ENCODE measurements at places on chromosomes 5 and 9.

- DNase-seq = no peak
These were observed 478.5 kb upstream of the SMARCA2 start for GRCh38 chr9:1536522-1537170.

GRCh38 chr9:137740312-137740711 is 121.5 kb downstream of the EHMT1 start:
- DNase-seq = no peak

GRCh38 chr5:86749841-86750240 is 132.1 kb downstream of the COX7C start:
- DNase-seq = no peak

DNA sequence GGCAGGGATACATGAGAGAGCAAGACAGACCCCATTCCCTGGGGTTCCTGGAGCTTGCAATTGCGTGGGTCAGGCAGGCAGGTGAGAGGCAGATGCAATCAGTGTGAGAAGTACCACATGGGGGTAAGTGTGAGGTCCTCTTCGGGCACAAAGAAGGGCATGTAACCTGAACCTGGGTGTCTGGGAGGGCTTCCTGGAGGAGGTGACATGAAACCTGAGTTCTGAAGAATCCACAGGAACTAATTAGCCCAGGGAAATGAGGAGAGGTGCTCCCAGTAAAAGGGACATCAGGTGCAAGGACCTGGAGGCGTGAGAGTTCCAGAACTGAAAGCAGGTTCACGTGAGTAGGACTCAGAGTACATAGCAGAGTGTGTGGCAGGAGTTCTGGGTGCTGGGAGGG is 2.5 kb downstream of the AMBP start:
- no peak for DNase-seq

DNA sequence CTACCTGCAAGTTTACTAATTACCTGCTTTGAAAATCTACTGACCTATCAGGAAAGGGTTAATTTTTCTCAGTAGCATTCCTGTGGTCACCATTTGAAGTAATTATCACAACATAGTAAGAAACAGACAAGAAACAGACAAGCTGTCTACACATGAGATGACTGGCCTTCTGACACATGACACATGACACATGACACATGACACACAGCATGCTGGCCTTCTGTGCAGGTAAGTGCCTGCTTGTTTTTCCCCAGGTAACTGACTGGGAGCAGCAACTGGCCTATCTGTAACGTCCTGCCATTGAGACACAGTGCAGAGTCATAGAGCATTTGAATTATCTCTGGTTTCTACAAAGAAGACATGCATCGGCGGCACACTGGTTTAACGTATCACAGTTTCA is 222.4 kb downstream of the CTNND2 start:
- DNase-seq = no peak

- no peak for DNase-seq
These were observed 96.7 kb upstream of the CHD1 start for GRCh38 chr5:99025298-99026045.

GRCh38 chr9:136808806-136809158 is 1.0 kb downstream of the RABL6 start:
- no peak for DNase-seq

GRCh38 chr5:31867219-31867618 is 228.3 kb downstream of the PDZD2 start:
- no peak for DNase-seq

- no peak for DNase-seq
These were observed 75.3 kb downstream of the HMGCR start for GRCh38 chr5:75412111-75412990.

DNA sequence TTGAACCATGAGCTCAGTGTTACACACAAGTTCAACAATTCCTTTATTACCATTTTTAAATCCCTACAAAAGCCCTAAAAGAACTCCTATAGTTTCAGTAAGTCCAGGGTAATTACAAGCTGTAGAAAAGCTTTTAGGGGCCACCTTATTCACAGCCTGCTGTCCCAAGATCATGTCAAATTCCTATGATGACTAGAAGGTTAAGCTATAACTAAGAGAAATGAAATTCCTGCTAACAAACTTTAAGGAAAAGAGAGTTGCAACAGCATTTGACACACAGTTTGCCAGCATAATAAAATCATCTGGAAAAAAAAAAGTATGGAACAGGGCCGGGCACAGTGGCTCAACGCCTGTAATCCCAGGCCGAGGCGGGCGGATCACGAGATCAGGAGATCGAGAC is 31.5 kb downstream of the TMEM245 start:
- DNase-seq = no peak

DNA sequence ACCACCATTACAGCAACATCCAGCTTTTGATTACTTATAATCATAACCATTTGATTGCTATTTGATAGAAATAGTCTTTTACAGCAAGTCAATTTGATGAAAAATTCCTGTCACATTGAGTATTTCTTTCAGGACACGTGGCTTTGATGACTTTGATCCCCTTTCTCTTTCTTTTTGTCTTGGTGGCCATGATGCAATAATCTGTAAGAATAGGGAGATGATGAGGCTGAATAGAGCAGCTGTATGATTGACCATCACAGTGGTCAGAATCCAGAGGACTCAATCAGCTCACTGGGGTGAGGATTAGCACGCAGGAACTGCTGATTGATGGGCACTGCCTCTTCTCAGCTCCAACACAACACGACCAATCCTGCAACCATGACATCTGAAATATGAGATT is 262.7 kb downstream of the PARP8 start:
- DNase-seq = no peak
